NCI-H2081 (cell line): ENCODE measurements at places on chromosomes 16 and 17.

DNA sequence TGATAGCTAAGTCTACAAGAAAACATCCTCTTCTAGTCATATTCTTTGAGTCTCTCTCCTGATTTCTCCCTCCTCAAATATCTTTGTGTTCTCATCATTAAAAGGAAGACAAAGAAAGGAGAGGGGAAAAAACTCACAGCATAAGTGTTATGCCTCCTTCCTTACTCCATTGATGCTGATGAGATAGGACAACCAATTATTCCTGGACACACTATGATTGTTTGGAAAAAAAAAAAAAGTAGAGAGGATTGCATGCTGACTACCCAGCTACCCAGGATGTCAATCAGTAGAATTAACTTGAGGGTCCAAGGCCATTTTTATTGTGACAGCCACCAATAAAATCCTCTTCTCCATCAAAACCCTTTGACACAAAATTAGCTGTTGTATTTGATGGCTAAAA, 299.1 kb upstream of the CDH8 start:
- DNase-seq: no peak

DNA sequence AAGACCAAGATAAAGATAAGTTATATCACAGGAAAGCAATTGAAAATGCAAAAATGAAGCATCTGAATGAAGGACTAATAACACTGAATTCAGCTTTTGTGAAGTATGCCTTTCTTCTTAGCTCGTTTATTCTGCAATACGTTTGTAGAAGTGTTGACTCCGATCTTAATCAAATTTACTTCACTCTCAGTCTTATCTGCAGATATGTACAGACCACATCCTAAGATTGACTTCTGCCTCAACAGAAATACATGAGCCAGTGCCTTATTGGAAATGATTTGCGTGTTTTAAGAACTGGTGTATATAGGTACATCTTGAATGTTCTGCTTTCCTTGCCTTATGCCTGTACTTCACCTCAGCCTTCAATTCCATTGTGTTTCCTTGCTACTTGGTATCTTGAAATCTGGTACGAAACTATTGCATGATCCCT, 1.3 kb downstream of the ATF7IP2 start:
- no peak for DNase-seq

- DNase-seq: no peak
Measured at GRCh38 chr17:37640015-37640414, 3.2 kb downstream of the DDX52 start.

DNA sequence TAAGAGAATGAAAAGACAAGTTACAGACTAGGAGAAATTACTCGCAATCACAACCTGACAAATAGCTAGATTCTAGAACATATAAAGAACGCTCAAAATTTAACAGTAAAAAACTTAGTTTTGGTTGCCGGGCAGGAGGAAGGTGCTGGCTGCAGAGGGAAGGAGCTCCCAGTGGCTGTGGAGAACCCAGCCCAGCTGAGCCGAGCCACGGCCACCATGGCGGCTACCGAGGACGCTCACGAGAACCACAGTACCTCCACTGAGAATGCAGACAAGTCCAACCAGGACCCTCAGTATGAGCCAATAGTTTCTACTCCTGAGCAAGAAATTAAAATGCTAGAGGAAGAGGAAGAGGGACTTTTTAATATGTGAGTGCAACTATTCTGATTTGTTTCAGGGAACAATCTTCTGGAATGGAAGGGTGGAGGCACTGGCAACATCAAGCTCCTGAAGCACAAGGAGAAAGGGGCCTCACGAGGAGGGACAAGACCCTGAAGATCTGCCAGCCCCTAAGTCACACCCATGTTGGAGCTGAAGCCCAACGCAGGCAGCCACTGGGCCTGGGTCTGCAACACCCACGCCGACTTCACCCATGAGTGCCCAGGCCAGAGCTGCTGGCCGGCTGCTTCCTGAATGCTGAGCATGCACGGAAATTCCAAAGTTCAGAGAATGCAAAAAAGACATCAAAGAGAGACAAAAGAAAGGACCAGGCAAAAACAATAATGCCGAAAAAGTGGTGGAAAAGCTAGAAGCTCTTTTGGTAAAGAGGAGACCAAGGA, 55.0 kb downstream of the DNAH17 start:
- DNase-seq: no peak

GRCh38 chr17:44636562-44636961, 19.7 kb upstream of the MEIOC start:
- peak; percentile 79 for DNase-seq

GRCh38 chr17:74639704-74640151, 16.2 kb upstream of the CD300E start:
- no peak for DNase-seq

- DNase-seq: no peak
Measured at GRCh38 chr16:25542306-25542705, 149.5 kb upstream of the HS3ST4 start.

- peak; percentile 86 for DNase-seq
Measured at GRCh38 chr17:51166198-51166986, at the start of gene NME2. TSS of gene NME2 (plus strand) at chr17:51166411. CDS start at chr17:51166831, 420 bp downstream.

GRCh38 chr17:79478051-79478461, 132.8 kb downstream of the RBFOX3 start:
- no peak for DNase-seq

DNA sequence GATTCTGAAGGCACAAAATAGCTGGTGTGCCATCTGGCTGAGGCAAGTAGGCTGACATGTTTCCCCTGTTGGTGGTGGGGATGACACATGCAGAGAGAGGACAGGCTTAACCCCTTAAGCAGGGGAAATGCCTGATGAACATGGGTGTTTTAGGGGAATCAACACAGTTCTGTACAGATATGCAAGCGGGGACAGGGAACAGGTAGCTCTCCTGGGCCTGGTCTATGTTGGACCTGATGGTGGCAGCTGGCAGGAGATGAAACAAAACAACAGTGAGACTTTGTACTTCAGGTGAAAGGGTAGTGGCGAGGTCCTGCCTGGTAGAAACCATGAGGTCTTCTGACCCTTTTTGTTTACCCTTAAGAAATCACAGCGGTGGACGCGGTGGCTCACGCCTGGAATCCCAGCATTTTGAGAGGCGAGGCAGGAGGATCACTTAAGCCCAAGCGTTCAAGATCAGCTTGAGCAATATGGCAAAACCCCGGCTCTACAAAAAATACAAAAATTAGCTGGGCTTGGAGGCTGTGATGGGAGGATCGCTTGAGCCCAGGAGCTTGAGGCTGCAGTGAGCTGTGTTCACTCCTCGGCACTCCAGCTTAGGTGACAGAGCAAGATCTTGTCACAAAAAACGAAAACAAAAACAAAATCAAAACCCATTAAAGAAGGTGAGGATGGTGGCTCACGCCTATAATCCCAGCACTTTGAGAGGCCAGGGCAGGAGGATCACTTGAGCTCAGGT, 10.5 kb downstream of the OR1F1 start:
- DNase-seq: no peak

DNA sequence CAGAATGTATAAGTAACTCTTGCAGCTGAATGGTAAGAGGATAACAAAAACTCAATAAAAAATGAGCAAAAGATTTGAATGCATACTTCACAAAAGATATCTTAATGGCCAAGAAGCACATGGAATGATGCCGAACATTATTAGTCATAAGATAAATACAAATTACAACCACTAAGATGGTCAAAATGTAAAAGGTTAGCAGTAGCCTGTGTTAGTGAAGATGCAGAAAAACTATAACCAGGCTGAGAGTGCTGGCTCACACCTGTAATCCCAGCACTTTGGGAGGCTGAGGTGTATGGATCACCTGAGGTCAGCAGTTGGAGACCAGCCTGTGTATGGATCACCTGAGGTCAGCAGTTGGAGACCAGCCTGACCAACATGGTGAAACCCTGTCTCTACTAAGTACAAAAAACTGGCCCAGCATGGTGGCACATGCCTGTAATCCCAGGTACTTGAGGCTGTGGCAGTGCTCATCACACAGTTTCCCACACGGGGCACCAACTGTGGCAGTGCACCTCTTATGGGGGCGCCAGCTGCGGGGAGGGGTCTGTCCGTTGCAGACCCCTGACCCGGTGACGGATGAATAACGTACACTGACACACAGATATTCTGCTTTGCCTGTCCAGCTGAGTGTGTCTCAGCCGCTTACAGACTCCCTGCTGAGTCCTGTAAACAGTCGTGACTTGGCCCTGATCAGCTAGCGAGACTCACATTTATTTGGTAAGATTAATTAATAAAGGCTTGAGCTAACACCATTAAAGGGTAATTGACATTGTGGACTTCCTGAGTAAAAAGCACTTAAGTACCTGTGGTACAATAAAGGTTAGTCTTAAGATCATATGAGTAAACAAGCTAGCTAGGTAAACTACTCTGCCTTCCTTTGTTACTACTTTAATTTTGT, 45.7 kb upstream of the FAM20A start:
- DNase-seq: no peak

DNA sequence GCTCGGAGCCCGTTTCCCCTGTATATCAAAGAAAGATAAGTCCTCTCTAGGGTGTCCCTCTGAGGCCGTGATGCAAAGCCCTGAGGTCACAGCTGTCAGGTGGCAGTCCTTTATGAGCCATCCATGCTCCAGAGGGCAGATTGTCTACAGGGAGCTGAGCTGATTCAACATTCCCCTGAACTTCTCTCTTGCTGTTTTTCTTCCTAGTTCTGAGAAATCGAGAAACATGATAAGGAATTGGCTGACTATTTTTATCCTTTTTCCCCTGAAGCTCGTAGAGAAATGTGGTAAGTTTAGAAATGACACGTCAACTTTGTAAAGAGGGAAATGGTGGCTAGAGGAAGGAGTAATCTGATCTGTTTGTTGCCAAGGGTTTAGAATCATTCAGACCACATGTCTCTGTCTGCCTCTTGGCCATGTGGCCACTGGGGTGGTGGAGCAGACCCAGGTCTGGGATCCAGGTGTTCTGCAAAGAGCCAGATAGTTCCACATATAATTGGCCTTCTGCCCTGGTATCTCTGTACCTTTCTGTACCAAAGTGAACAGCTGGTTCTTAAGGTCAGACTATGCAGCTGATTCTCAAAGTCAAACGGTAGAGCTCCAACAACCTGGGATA, 3.5 kb downstream of the CTNS start:
- DNase-seq: no peak

GRCh38 chr17:27760069-27760885, 40.1 kb downstream of the NOS2 start:
- DNase-seq: no peak

GRCh38 chr17:57959929-57960328, 4.7 kb upstream of the CUEDC1 start:
- no peak for DNase-seq

DNA sequence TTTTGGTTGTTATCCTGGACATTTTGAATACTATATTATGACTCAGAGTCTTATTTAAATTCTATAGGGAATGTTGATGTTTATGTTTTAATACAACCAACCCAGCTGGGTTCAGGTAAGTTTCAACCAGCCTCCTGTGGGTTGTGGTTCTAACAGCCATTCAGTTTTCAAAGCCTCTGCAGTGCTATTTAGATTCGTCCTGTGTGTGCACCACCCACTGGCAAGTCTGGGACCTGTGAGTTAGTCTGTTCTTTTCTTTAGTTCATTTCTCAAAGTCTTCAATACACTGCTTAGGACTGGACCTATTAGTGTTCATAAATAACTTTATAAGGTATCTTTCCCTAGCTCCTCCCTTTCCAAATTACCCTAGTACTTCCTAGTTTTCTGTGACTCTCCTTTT, 170.6 kb downstream of the TMEM132E start:
- DNase-seq: no peak

- DNase-seq: no peak
Measured at GRCh38 chr17:33045216-33045615, 53.6 kb downstream of the SPACA3 start.

- no peak for DNase-seq
Measured at GRCh38 chr16:79054211-79054984, 546.1 kb downstream of the MAF start.

DNA sequence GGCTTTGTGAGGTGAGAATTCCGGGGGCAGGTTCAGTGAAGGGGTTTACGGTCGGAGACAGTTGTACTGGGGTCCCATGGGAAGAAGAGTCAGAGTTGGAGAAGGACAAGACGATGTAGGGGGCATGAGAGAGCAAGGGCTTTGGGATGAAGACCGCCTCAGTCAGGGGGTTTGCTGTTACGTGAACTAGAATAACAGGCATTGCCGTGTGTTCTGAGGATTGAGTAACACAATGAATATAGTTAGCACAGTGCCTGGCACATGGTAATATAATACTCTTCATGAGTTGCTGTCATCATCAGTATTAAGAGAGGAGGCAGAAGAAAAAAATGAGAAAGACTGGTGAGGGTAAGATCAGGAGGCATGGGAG, 577 bp downstream of the ZNF646 start:
- DNase-seq: no peak

DNA sequence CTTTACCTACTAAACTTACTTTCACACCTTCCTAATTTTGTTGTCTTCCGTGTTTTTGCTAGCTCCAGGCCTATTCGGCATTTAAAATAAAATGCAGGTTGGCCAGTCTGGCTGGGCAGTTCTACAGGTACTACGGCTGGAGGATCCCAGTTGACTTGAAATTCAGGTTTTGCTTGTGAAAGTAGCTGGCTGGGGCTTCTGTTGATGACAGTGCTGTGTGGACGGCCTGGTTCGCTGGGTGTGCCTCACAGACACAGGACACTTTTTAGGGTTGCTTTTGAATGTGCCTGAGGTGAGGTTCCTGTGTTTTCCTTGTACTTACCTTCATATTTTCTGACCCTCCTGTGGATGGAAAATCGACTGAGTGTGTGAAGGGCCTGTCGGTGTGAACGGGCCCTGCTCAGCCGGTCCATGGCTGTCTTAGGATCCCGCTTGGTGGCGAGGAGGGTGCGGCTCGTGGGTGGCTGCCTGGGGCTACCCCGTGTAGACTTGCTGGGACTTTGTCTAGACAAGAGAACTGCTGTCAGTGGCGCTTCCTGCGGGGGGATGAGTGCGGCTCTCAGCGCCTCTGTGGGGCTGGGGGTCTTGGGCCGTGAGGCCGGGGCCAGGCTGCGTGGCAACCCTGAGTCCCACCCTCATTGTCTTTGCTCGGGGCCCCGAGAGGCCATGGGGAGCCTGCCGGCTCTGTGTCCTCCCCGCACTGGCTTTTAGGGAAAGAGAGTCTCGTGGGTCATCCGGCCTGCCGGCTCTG, 18.7 kb upstream of the ZNF750 start:
- DNase-seq: no peak

- no peak for DNase-seq
Measured at GRCh38 chr17:61364463-61364846, 35.2 kb upstream of the TBX2 start.

GRCh38 chr17:76641501-76641900, 2.1 kb downstream of the ST6GALNAC1 start:
- no peak for DNase-seq
